ENCODE measurements at places on chromosomes 1 and 21.

DNA sequence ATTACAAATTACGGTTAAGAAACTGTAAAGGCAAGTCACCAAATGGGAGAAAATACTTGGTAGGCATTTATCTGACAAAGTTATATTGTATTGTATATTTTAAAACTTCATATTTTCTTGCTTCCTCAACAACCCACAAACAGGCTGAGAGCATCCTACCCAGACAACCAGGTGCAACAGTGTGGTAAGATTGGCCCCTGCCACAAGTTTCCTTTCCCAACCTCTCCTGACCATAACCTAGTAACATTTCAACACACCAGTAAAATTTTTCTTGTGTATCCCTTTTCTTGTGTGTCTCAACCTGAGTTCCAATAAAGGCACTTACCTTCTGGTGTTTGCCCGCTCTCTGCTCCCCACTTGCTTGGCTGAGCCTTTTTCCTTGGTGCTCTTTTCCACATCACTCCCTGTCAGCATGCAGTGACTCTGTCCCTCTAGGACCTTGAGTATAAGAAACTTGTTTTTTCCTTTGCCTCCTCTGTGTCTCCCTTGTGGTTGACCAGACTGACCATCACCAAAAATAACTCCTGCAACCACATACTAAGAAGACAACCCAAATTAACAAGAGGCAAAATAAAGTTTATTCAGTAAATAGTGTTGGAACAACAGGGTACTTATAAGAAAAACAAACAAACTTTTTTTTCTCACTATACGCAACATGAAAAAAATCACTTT is 40.9 kb downstream of the FCRL3 start:
- no peak for DNase-seq

DNA sequence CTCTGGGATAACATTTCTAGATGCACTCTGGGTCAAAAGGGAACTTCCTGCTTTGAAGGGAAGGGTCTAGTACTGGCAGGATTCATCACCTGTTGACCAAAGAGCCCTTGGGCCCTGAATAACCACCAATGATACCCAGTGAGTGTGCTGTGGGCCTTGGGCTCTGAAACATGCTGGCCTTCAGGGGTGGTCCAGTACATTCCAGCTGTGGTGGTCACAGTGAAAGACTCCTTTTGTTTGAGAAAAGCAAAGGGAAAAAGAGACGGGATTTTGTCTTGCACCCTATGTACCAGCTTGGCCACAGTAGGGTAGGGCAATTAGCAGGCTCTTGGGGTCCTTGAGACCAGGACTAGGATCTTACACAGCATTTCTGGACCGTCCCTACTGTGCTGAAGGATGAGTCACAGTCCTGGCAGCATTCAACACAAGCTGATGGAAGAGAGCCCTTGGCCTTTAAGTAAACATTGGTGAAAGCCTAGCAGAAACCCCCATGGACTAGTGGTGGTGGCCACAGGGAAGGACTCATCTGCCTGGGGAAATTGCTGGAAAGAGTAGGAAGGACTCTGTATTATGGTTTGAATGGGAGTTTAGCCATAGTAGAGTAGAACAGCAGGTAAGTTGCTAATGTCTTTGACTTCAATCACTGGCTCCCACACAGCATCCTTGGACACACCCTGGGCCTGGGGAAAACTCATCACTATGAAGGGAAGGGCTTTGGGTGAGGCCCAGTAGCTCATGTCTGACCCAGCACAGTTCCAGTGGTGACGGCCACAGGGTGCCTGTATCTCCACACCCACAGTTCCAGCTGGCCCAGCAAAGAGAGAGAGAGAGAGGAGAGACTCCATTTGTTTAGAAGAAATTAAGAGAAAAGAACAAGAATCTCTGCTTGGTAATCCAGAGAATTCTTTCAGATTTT is 87.5 kb downstream of the COL24A1 start:
- no peak for DNase-seq

- DNase-seq, result no peak
Measured at GRCh38 chr1:83583351-83584014, 415.4 kb downstream of the TTLL7 start.

DNA sequence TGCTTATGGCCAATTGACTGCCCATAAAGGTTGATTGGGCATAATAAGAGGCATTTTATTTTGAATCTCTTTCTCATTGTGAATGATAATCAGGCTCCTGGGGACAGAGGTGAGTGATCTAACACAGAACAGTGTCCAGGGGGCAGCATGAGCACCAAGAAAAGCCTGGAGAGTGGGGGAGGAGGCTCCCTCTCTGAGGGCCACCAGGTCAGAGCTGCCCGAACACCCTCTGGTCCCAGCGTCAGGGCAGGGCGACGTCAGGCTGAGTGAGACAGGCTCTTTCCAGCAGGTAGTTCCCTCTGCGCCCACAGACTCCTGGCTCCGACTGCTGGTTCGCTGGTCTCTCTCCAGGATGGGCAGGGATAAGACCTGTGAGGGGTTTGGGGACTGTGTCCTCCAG is 250.2 kb upstream of the C1orf174 start:
- no peak for DNase-seq

GRCh38 chr1:101136739-101137138 is 100.1 kb upstream of the S1PR1 start:
- peak; percentile 16 for DNase-seq

DNA sequence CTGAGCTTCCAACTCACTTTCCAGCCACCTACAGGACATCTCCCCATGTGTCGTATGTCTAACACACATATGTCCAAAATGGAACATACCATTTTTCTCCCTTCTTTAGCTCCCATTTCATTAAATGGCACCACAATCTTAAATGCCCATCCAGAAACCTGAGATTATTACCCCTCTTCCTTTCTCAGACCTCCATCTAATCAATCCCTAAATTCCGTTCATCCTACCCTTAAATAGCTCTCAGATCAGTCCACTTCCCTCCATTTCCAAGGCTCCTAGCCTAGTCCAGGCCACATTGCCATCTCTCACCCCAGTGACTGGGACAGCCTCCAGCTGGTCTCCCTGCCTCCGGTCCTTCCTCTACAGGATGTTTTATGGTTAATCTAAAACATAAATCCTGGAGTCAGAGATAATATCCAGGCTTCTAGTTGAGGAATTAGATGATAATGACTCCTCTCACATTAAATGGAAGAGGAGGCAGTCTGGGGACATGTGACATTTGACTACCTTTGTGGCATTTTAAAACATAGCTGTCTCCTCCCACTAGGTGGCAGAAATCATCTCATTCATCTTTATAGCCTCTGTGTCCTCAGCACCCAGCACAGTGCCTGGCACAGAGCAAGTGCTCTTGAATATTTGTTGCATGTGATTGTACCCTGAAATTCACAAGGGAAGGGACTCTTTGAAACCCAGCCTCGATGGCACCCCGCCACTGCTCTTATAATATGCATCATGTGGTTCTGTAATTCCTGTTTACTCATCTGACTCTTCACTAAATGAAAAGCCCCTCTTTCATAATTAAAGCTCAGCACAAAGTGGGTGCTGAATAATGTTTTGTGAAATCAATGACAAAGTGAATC is 102.3 kb downstream of the TMEM53 start:
- DNase-seq, result peak; percentile 50

- no peak for DNase-seq
Measured at GRCh38 chr21:29674343-29674742, 265.5 kb downstream of the GRIK1 start.

DNA sequence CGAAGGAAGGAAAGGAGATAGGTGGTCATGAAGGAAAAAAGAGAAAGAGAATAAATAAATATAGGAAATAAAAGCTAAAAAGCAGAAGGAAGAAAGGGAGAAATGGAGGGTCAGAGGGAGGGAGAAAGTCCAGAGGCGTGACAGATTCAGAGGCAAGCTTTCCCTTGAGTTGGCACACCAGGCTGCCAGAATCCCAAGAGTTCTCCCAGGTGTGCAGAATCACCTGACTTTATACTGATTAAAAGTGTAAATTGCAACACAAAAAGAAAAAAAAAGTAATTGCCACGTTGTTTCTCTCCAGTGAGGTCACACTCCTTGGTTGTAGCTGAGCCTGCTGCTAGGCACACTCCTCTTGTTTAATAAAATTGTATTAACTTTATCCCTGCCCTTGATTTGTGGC is 669.9 kb upstream of the PKN2 start:
- no peak for DNase-seq

GRCh38 chr1:159935305-159935704 is 10.0 kb upstream of the TAGLN2 start:
- no peak for DNase-seq

DNA sequence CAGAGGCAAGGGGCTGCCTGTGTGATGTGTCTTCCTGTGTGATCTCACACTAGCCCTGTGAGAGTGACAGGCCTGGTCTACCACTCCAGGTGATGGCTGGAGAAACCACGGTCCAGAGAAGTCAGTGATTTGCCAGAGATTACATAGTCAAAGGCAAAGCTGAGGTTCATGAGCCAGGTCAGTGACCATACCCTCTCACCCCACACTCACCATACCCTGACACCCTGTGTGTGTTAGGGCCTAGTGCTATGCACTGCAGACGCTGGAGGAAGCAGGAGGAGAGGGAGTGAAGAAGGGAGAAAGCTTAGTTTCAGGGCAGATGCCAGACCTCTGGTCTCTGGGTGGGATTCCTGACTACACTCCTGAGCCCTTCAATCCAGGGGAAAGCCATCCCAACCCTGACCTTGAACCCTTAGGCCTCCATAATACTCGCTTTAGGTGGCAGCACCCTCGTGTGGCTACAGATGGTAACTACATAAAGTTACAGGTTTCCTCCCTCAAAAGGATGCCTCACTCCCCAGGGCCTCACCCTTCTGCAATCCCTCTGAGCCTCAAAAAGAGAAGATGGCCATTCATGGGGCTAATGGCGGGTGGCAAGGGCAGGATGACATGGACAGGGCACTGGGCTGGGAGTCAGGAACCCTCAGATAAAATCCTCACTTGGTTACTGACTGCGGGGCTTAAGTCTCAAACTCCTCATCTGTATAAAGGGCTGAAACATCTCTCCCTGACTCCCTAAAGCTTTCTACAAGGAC is 20.8 kb upstream of the SDC3 start:
- peak; percentile 77 for DNase-seq

DNA sequence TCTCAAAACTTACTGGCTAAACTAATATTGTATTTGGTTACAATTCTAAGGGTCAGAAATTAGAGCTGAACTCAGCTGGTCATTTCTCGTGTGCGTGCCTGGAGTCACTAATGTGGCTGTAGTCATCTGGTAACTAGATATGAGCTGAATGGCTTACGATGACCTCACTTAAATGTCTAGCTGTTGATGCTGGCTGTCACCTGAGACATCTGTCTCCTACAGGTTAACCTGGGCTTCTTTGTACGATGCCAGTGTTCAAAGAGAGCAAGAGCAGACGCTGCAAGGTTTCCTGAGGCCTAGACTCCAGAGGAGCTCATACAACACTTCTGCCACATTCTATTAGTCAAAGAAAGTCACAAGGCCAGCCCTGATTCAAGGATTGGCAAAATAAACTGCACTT is 17.1 kb upstream of the ALG6 start:
- no peak for DNase-seq

- DNase-seq, result no peak
Measured at GRCh38 chr1:210195635-210196160, 36.9 kb upstream of the SERTAD4 start.

- DNase-seq, result no peak
Measured at GRCh38 chr1:27872802-27873551, 633 bp downstream of the THEMIS2 start.

DNA sequence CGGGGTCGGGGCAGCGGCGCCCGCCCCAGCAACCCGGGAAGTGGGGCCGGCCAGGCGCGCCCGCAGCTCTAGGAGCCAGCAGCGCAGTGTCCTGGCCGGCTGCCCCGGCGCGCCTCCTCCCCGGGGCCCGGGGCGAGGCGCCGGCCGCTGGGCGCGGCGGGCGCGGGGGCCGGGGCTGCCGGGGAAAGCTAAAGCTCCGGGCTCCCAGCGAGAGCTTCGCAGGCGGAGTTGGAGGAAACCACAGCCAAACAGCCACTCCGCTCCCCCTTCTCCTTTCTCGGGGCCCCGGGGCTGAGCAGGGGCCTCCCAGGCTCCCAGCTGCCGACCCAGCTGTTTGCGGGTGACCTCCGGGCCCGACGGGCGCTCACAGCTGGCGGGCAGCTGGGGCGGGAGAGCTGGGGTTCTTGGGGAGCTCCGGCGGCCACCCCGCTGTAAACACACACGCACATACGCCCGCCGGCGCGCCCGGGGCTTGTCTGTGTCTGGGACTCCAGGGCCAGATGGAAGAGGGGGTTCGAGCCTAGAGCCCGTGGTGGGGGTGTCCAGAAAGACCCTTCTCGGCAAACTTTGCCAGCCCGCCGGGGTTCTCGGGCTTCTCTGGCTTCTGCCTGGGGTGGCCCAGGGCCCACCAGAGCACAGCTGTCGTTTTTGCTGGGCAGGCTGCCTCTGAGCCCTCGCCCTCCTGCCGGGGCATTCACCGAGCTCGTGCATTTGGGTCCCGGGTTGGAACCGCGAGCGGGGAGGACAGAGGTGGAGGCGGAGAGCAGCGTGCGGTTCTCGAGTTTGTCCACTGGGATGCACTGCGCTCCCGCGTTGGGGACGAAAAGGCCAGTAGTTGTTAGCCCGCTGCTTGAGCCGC is 1.5 kb downstream of the AJAP1 start:
- no peak for DNase-seq

DNA sequence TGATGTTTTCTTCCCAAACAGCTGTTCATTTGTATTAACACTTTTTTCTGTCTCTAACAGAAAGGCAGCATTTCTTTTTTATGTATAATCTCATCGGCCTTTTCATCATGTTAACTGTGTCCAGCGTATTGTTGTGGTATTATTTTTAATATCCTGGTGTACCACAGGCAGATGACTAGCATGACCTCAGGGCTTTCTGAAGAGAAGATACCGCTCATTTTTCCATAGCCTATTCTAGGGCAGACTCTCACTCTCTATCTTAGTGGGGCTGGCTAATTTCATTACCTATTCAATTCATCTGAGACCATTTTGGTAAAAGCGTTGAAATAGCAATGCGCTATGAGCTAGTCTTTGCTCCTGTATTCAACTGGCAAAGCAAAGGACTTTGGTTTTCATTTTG is 209.9 kb downstream of the SDCCAG8 start:
- DNase-seq, result no peak

- DNase-seq, result no peak
Measured at GRCh38 chr1:180211860-180212229, 18.2 kb upstream of the LHX4 start.

DNA sequence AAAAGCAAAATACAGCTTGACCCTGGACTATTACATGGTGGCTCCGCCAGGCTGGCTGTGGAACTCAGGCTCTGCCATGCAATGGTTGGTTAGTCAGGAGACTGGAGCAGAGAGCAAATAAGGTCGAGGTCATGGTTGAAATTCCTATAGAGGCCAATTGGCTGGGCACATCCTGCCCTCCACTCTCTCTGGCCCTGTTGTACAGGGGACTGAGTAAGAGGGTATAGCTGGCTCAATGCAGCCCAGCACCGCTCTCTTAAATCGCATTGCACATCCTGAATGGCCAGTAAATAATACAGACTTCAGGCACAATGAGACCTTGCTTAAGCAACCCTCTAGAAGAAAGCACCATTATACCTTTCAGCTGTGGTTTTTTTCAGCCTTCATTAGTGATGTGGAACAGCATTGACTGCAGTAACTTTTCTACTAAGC is 59.3 kb upstream of the PPP2R5A start:
- no peak for DNase-seq

- DNase-seq, result no peak
Measured at GRCh38 chr1:221381910-221382623, 359.8 kb downstream of the DUSP10 start.

All from HAP-1 (cell line).